Caudate nucleus (tissue), 63 donors: ENCODE measurements at places on chromosomes 2 and 18.

DNA sequence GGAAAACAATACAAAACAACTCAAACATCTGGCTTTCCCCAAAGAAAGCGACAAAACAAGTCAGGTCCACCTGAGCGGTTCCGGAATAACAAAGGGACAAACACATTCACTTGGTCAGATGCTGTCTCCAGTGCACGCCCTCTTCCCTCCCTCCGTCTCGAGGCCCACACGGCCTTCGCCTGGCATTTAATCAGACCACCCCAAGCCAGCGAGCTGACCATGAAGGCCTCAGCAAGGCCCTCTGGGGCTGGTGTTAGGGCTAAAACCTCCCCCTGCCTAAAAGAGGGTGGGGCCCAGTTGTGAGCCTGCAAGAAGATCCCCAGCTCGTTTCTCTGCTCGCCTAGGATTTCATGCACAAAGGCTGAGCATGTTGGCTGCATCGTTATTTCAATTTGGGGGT, 180.3 kb downstream of the EIPR1 start:
- no peak for DNase-seq

DNA sequence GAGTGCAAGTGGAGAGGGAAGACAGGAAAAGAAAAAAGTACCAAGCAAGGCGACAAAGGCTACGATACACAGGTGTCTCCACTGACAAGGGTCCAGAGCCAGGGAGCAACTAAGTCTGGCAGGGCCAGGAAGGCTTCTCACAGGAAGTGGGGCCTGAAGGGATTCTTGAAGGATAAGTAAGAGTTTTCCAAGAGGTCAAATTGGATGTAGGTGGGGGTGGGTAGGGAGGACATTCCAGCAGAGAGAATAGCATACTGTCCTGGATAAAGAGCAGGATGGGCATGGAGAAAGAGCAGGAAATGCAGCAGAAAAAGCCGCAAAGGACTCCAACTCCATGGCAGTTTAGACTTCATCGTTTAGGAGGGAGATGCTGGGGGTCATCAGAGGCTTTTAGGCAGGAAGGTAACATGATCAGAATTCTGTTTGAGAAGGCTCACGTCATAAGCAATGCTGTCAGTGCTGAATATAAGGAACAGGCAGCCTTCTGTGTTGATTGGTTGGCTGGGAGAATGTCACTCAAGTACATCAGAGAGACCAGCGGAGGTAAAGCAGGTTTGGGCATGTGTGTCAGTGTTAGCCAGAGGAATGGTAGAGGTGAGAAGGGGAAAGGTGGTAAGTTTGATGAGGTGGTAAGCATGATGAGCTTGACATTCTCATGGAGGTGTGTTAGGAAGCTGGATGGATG, 35.1 kb downstream of the ARHGAP25 start:
- no peak for DNase-seq

GRCh38 chr2:76793647-76794334, 728.4 kb downstream of the LRRTM4 start:
- no peak for DNase-seq

DNA sequence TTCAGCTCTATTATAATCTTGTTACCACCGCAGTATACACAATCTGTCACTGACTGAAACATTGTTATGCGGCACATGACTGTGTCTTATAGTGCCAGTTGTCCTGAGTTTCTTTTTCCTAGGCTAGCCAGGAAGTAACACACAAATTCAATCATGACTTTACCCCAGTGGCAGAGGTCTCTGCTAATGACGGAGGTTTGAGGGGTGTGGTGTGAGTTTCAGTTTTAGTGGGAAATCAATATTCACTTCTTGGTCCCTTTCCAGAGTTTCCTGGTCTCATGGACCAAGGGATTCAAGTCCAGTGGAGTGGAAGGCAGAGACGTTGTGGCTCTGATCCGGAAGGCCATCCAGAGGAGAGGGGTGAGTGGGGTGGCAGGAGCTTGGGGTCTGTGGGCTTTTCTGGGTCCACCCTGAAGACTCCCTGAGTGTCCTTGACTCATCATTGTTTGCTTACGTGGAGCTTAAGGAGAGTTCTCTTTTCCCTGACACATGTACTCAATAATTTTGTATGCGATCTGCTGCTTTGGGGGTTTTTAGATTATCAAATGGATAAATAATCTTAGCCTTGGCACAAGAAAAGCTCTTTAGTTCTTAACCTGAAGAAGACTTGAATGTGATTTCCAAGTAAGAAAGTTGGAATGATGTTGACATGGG, 39.2 kb downstream of the HK2 start:
- no peak for DNase-seq

DNA sequence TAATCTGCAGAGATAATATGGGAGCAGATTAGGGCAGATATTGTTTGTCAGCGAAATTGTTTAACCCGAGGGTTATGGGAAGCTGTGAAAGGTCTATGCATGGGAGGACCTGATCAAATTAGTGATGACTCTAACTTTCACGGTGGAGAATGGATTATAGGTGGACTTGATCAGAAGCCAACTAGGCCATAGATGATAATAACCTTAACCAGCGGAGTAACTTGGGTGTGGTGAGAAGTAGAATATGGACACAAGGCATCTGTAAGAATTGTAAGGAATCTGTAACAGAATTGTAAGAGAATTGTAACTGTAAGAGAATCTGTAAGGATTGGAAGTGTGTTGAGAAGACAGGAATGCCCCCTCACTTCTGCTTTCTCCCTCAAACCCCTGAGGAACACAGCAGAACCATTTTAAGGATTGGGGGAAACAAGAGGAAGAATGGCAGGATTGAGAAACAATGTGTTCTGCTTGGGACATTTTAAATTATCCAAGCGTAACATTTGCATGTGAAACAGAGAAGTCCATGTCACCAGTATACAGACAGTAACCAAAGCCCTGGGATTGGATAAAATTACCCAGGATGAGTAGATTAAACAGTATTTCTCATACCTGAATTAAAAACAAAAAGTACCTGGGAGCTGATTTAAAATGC, 14.9 kb upstream of the SLC39A10 start:
- no peak for DNase-seq

DNA sequence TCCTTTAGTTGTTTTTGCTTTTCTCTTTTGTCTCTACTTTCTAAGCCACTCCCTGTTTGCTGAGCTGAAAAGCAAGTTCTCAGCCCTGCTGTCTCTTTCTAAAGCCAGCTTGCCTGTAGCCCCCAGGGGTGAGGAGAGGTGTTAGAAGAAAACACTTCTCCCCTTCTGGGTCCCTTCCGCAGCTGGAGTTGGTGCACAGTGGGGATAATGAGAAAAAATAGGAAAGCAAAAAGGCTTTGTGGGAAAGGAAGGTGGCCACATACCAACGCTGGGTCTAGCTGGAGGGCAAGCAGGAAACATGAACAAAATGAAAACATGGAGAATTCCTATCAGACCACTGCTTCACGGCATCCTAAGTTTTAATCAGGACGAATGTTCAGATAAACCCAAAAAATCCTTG, 15.5 kb upstream of the SLC20A1 start:
- no peak for DNase-seq

DNA sequence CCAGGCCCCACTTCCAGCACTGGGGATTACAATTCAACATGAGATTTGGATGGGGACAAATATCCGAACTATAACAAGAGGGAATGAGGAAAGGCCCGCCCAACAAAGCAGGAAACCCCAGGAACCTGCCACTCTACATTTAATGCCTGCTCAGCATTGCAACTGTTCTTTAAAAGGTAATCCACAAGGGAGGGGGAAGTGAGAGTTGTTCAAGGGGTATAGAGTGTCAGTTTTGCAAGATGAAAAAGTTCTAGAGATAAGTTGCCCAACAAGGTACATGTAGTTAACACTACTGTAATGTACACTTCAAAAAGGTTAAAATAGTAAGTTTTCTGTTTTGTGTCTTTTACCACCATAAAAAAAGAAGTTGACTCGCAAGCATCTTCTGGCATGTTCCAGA, 137.6 kb downstream of the MBD2 start:
- no peak for DNase-seq

DNA sequence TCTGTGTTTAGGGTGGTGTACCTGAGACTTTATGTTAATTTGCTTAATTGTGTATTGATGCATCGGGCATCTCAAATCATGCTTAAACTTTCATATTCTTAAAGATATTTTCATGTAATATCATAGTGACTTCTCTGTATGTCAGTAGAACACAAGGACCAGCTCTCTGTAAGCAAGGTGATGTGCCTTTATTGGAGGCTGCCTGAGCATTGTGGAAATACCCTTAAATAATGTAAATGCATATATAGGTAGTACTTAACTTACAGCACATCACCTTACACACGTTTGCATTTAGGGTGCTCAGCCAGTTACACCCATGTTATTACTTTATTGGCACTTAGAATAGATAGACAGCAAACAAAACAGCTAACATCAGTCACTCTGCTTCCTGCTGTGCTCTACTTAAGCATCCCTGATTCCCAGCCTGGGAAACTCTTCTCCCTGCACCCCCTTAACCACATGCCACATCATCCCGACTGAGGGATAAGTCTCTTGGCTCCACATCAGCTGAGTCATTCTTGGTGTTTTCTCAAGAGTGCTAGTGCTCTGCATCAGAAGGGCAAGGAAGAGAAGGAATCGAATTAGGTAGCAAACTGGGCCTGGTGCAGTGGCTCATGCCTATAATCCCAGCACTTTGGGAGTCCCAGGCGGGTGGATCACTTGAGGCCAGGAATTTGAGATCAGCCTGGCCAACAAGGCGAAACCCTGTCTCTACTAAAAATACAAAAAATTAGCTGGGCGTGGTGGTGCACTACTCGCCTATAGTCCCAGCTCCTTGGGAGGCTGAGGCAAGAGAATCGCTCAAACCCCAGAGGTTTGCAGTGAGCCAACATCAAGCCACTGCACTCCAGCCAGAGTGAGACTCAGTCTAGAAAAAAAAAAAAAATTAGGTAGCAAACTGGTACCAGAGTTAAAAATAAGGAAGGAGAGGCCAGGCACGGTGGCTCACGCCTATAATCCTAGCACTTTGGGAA, 108.7 kb downstream of the MAP3K20 start:
- DNase-seq, result no peak

- DNase-seq, result no peak
Observed at GRCh38 chr18:58316396-58317342, 272.6 kb downstream of the NEDD4L start.

DNA sequence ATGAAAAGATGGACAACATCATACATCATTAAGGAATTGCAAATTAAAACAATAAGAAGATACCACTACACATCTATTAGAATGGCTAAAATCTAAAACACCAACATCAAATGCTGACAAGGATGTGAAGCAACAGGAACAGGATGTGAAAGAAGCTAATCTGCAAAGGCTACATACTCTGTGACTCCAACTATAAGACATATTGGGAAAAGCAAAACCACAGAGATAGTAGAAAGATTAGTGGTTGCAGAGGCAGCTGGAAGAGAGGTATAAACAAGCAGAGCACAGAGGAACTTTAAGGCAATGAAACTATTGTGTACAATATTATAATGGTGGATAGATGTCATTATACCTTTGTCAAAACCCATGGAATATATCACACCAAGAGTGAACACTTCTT, 393.7 kb upstream of the RAB6C start:
- no peak for DNase-seq

GRCh38 chr2:41985573-41986095, 62.2 kb upstream of the PKDCC start:
- no peak for DNase-seq

DNA sequence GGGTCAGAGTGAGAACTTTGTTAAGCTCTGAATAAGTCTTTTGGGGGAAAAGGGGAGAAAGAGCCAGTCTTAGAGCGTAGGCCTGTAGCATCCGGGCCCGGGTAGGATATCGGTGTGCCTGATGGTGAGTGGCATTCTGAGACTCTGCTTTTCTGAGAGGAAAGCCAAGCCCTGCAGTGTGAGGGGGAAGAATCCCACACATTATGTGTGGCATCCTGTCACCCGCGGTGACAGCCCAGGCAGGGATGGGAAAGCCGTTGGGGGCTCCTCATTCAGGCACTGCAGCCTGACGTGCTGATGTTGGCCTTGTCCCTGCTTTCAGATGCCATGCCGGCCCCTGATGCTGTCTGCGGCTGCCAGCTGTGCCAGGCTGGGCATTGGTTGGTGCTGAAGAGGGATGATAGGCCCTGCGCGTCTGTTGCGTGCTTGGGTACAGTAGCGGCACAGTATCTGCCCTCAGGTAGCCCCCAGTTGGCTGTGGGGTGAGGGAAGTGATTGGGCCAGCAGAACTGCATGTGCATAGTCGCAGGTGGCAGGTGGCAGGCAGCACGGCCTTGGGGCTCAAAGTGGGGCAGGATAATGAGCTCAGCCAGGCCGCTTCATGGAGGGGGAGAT, 37.6 kb downstream of the GLI2 start:
- no peak for DNase-seq

DNA sequence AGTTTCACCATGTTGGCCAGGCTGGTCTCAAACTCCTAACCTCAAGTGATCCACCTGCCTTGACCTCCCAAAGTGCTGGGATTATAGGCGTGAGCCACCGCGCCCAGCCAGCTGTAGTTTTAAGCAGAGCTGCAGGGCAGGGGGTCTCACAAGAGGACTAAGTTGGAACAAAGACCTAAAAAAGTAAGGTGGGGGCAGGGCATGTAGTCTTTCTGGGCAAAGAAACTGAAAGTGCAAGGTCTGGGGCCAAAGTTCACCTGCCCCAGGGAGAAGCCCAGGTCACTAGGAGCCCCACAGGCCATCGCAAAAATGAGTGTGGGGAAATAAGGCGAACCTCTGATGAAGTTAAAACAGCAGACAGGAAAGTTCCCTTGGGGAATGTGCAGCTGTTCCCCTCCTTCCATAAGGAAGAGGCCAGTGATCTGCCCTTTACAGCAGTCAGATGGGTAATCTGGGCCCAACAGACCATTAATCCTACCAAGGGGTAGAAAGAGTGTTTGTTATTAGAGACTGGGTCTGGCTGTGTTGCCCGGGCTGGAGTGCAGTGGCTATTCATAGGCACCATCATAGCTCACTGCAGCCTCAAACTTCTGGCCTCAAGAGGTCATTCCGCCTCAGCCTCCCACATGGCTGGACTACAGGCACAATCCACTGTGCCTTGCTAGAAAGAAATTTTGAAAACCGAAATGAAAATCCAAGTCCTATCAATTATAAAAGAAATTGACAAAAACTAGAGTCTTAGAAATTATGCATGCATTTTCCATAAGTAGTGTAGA, 2.8 kb downstream of the SCLY start:
- no peak for DNase-seq

DNA sequence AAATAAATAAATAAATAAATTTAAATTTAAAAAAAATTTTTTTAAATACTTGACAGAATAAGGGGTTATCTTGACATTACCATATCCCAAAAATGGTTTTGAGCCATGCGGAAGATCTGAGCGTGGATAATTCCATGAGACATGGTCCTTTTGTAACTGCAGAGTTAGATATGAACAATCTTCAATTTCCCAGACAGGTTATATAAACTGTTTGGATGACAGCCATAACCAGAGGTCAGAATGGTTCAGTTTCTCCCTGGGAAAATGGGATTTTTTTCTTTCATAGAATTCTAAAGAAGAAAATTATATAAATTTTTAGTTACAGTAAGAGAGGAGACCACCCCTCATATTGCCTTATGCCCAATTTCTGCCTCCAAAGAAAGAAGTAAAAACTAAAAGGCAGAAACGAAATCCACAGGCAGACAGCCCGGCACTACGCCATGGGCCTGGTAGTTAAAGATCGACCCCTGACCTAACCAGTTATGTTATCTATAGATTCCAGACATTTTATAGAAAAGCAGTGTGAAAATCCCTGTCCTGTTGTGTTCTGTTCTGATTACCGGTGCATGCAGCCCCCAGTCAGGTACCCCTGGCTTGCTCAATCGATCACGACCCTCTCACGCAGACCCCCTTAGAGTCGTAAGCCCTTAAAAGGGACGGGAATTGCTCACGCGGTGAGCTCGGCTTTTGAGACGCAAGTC, 3.0 kb downstream of the GALM start:
- DNase-seq, result no peak

GRCh38 chr2:29189052-29189451, 73.8 kb downstream of the CLIP4 start:
- no peak for DNase-seq

GRCh38 chr18:52829876-52830405, 489.9 kb downstream of the DCC start:
- no peak for DNase-seq
